Activated CD4-positive, CD25-positive, alpha-beta regulatory T cell treated with anti-CD3 and anti-CD28 coated beads, Interleukin-2, amount 50 U/mL, for 72 hours (primary cell): ENCODE measurements at places on chromosomes 13 and 19.
A peak's percentile ranks its signal among the peaks of the same experiment; 100 is the strongest.

- no peak for DNase-seq
Measured at GRCh38 chr19:45591638-45592005, 7.0 kb upstream of the OPA3 start.

DNA sequence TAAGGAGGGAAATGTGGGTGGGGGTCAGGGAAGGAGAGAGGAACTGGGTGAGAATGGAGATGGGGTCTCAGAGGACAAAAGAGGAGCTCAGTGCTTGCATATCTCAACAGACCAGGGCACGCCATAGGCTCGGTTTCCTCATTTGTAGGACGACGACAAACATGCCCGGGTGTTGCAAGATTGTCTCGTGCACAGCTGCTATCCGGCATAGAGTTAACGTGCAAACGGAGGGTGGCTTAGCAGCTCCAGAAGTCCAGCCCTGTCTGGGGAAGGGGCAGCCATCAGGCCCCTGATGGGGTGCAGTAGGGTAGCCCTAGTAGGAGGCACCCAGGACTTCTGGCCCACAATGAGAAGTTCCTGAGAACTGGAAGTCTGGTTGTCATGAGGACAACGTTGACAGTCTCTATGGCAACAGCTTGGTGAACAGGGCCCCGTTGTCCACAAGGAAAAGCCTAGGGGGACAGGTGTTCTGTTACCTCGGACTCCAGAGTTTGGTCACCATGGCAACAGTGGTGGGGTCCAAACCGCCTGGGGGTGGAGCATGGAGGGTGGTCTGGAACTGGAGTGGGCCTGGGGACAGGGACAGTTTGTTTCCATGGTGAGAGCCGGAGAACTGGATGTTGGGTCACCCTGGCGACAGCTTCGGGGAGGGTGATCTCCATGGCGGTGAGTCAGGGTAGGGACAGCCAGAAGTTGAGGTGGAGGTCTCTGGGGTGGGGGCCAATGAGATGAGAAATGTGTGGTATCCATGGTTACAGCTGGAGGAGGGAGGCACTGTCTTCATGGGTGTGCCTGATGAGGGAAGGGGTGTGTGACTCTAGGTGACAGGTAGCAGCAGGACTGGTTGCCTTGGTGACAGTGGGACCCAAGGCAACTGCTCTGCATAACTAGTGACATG is 16.8 kb downstream of the TM6SF2 start:
- no peak for DNase-seq

GRCh38 chr19:39735688-39736087 is 2.1 kb downstream of the CLC start:
- DNase-seq, result no peak

GRCh38 chr19:7288977-7289376 is 5.2 kb downstream of the INSR start:
- no peak for DNase-seq

GRCh38 chr19:13207846-13208671 is 57.8 kb downstream of the IER2 start:
- peak; percentile 49 for DNase-seq

DNA sequence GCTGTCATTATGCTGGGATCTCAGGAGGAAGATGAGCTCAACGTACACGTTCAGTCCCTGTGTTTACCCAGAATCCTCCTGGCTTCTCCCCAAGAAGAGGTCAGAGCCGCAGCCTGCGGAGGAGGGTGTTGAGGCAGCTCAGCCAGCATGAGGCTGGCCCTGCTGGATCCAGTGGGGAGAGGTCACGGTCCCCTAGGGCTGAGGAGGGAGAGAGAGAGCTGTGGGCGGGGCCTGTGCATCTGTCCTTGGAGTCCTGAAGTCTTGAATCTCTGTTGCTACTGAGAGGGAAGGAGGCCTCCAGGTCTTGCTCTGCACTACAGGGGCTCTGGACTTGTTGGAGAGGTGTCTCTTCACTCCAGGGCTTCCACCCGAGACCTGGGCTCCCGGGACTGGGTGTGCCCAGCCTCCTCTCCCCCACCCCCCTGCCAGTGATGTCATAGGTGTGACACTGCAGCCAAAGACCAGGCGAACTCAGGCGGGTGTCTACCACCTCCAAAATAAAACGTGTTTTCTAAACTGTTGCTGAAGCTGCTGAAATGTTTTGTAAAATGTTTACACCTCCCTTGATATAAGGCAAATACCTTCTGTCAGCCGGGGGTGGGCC is 77.9 kb upstream of the KCTD15 start:
- no peak for DNase-seq

DNA sequence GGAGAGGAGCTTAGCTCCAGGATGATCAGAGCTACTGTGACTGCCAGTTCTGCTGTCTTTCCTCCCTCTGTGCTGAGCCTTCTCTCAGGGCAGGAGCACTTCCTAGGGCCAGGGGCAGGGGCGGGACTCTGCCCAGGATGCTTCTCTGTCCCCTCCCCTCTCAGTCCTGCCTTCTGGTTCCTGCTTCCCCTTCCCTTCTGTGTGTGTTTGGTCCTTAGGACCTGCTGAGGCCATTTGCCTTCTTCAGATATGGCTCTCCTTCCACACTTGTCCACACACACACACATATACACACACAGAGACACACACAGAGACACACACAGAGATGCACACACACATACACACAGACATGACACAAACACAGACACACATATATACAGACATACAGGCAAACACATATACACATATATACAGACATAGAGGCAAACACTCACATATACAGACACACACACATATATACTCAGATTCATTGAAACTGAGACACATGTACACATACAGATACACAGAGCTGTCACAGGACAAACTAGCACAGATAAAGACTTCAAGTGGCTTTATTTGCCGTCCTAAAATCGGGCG is 22.0 kb upstream of the CD177 start:
- no peak for DNase-seq

DNA sequence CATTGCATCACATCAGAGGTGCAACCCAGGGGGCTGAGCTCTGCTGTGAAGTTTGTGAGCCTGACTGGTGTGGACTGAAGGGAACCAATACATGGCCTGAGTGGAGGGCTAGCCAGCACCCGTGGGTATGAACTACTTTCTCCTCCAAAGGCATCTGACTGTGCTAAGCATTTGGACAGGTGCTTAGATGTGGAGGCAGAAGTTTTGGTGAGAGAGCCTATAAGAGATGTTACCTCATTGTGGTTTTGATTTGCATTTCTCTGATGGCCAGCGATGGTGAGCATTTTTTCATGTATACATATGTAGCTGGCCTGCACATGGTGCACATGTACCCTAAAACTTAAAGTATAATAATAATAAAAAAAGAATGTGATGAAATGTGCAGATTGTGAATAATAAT is 46.9 kb downstream of the TEX29 start:
- DNase-seq, result no peak

DNA sequence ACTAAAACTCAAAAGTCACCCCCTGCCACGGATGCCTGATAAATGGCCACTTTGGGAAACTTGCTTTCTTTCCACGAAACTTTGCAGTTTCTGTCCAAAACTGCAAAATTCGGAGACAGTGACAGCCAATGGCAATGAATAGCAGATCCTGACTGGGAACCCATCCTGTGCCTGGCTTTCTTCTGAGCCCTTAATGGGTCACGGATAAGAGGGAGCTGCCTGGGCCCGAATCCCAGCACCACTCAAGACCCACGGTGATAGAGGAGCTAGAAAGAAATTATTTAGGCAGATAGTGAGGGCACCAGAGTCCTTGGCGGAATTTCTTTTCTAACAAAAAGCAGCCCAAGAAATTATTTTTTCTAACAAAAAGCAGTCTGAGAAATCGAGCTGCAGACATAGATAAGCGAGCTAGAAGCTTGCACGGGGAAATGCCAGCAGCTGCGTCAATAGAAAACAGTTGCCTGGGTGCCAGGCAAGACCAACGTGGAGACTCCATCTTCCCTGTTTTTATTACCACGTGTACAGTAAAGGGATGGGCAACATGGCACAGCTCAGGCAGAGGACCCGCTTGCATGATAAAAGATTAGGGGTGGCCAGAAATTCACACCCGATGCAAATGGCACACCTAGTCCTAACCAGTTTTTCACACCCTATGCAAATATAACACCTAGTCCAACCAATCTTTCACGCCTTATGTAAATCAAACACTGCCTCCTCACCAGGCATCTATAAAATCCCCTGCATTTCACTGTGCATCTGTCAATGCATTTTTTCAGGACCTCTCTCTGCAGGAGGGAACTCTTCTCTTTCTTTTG is 7.1 kb upstream of the HSH2D start:
- no peak for DNase-seq

DNA sequence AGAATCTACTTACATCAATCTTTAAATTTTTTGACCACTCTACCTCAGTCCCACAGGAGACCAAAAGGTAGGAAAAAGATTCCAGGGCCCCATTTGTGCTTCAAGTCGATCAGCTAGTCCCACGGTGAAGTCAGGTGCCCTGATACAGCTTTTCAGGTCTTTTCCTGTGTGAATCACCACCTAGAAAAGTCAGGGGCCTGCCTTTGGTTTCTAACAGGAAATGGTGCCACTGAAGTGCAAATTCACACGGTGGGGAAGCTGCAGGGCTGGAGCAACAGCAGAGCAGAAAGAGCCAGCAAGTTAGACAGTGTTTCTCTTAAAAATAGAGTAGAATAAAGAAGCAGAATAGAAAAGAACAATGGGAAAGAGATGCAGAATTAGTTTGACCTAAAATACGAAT is 107.5 kb downstream of the KLF12 start:
- DNase-seq, result peak; percentile 53

DNA sequence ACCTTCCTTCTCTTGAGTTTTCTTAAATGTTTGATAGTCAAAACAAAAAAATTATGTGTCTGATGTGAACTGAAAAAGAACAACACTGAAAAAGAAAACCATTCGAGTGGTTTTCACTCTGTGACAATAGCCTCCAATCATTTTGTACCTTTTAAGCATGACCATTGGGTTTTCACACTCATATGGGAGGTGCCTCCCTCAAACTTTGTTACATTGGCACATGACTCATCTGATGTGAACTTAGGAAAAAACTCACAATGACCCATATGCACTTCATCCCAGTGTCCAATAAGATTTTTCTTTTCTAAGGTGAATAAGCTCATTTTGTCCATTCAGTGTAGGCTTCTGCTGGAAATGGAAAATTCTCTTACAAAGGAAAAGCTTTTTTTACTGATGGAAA is 66.6 kb upstream of the XPO4 start:
- no peak for DNase-seq

GRCh38 chr13:39311619-39312018 is 273.4 kb downstream of the NHLRC3 start:
- DNase-seq, result no peak

GRCh38 chr19:45848922-45849321 is 14.0 kb downstream of the SYMPK start:
- DNase-seq, result no peak

DNA sequence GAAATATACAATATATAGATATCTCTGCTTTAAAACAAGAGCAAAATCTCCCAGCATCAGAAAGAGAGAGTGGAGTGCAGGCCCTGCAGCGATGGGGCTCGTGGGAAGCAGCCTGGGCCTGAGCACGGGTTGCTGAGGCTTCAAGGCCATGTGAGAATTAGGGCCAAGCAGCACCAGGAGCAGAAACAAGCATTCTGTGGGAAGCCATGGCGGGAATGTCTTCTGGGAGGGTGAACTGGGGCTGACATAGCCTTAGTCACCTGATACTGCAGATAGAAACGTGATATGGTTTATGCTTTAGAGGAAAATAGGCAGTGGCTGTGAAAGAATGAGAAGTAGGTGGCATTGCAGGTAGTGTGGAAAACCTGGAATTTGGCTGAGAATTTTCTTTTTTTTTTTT is 472.3 kb downstream of the IRS2 start:
- DNase-seq, result no peak

DNA sequence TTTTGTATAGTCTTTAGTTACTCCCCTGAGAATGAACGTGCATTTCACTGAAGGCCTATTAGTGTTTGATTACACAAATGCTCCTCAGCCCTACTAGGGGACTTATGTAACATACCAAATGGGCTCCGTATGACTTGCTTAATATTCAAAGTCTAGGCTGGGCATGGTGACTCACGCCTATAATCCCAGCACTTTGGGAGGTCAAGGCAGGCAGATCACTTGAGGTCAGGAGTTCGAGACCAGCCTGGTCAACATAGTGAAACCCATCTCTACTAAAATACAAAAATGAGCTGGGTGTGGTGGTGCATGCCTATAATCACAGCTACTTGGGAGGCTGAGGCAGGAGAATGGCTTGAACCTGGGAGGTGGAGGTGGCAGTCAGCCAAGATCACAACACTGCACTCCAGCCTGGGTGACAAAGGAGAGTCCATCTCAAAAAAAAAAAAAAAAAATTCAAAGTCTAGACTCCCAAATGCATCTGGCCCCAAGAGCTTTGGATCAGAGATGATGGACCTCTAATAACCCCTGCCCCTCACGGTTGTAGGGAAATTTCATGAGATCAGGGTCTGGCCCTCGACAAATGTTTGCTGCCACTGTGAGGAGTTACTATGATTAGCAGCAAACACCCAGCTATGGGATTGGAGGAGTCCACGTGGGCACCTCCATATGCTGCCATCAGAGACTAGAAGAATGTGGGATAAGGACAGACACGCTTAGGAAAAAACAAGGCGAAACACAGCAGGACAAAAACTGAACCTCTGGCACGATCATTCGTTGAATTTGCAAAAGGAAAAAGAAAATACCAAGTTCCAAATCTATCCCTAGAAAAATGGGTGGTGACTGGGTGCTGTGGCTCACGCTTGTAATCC is 4.6 kb downstream of the FBXO17 start:
- no peak for DNase-seq

DNA sequence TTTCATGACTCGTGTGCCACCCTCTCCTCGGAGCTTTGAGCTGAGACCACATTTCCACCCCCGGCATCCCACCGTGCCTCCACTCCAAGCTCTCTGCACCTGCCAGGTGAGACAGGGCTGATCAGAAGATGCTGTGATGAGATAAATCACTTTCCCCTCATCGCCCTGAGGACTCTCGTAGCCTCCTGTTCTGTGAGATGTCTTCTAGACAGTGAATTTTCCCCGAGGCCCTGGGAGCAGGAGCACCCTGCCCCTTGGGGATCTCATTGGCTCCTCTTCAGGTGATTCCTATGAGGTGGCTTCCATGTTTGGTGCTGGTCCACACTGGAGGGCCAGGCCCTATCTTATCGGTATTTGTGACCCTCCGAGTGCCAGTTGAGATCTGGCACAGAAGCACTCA is 154.0 kb upstream of the TSHZ3 start:
- DNase-seq, result no peak

DNA sequence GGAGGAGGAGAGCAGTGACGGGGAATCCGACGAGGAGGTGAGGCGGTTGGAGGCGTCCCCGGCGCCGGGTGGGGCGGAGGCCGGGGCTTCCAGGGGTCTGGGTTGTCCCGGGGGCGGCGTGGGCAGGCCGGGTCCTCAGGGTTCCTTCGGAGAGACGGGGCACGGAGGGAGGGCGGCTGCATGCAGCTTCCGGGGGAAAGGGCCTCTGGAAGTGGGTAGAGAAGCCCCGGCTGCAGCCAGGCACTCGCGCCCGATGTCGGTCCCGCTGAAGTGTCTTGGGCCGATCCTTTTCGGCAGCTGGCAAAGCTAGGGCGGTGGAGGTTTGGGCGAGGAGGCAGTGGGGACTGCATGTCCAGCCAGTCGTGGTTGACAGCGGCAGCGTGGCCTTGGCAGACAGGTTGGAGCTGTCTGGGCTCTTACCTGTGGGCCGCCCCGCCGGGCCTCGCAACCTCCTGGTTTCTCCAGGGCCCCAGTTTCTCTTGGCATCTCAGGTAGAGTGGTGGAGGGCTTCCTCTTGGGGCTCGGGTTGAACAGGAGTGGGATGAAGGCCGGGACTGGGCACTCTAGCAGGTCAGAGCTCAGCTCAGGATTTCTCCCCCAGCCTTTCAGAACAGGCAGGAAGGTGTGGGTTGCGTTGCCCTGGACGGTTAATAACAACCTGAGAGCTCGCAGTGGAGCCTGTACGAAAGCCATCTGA is 690 bp downstream of the KMT2B start:
- peak; percentile 59 for DNase-seq

GRCh38 chr19:29743681-29744080 is 28.6 kb upstream of the C19orf12 start:
- DNase-seq, result no peak
